ENCODE measurements at places on chromosomes 12 and 14.

DNA sequence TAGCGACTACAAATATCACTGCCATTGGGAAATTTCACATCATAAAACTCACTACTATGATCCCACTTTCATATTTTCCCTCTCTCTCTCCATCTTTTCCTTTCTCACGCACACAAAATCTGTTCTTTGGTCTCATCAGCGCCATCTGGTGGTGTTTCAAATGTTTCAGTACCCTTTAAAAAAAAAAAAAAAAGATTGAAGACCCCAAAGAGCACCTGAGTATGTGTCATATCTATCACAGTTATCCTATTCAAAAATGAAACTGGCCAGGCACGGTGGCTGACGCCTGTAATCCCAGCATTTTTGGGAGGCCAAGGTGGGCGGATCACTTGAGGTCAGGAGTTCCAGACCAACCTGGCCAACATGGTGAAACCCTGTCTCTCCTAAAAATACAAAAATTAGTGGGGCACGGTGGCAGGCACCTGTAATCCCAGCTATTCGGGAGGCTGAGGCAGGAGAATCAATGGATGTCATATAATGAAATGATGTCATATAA, 72.4 kb downstream of the TTC9 start:
- DNase-seq = peak; percentile 28

DNA sequence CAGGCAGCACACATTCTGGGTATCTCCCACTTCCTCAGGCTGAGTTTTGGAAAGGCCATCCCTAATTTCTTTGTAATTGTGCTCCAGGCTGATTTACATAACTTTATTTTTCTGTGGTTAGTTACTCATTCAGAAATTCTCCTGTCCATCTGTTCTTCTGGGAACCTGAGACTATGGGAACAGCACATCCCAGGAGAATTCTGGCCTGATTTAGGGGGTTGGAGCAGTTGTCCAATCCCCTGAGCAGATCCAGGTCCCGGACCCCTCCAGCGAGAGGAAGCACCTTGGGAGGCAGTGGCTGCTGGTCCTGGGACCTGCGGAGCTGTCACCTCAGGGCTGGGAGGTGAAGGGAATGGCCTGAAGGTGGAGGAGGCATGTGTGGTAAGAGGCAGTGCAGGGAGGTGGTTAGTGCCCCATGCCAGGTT, 40.4 kb downstream of the TSPAN9 start:
- DNase-seq = no peak

DNA sequence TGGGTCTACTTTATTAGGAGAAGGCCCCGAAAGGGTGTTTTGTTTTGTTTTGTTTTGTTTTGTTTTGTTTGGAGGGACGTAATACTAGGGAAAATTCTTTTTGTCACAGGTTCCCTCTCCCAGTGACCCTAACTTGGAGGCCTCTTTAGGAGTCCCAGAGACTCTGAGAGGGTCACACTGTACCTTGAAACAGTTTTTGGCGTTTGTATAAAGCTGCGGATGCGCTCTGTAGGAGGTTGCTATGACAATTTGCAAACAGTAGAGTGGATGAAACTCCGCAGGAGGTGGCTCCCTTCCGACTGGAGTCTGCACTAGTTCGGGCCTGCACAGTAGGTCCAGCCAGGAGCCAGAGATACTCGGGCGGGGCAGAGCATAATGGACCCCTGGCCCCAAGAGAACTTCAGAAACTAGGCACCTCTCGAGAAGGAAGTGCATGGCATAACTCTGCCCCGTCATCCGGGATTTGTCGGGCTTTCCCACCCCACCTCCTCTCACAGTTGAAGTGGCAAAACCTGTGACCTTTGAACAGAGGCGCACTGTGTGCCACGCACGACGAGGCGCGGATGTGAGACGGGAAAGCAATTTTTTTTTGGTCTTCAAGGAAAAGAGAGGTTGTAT, 1.3 kb upstream of the DYRK2 start:
- no peak for DNase-seq

- no peak for DNase-seq
Measured at GRCh38 chr14:104297313-104297704, 158.9 kb downstream of the KIF26A start.

DNA sequence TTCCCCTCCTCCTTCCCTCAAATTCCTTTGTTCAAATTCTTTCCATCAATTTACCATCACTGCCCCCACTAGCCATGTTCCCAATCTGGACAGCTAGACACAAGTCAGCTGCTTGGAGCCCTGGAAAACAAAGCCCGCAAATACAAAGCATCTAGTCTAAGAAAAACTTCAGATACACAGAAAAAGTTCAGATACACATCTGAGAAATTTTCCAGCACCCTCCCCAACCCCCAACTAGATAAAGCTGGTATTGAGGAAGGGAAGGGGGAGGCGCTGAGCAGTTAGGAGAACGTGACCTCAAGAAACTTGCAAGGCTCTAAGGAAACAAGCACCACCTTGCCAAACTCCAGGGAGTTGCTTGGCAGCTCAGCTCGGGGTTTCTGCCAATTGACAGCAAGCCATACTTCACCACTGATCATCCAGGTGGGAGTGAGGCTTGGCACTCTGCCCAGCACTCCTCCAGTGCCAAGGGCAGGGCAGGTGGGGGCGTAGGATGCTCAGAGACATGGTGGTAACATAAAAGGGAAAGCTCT, 5.1 kb upstream of the CNIH1 start:
- DNase-seq = no peak

- no peak for DNase-seq
Measured at GRCh38 chr12:103975368-103975767, 9.7 kb downstream of the TDG start.

GRCh38 chr14:89444044-89444443, 27.0 kb upstream of the FOXN3 start:
- DNase-seq = no peak

- no peak for DNase-seq
Measured at GRCh38 chr14:76639606-76640229, 121.5 kb upstream of the VASH1 start.

DNA sequence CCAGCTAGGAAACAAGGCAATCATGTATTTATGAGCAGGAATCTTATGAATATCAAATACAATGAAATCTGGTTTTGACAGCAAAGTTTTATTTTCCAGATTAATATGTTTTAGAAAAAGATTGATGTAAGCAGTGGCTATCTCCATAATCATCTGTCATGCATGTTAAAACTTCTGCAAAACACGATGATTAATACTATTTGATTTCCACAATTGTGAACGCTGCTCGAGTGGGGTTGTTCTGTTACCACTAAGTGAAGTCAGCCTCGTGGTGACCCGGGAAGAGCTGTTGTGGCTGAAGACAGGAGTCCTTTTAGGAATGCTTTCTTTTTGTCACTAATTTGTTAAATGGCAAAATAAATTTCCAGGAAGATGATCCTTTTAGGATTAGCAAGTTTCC, 9.4 kb downstream of the CFAP251 start:
- no peak for DNase-seq

DNA sequence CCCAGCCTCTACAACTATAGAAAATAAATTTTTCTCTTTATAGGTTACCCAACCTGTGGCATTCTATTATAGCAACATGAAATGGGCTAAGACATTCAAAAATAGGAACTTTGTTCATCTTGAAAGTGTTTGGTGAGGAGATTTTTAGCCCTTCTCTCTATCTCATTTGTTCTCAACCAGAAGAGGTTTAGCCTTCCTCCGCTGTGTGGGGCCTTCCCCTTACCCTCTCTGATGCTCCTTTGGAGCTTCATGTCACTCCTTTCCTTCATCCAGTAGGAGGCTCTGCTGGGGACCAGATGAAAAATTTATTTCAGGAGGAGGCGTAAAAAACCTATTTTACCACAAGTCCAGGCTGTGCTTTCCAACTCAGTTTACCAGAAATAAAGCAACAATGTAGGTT, 94.1 kb downstream of the RTN1 start:
- DNase-seq = no peak

DNA sequence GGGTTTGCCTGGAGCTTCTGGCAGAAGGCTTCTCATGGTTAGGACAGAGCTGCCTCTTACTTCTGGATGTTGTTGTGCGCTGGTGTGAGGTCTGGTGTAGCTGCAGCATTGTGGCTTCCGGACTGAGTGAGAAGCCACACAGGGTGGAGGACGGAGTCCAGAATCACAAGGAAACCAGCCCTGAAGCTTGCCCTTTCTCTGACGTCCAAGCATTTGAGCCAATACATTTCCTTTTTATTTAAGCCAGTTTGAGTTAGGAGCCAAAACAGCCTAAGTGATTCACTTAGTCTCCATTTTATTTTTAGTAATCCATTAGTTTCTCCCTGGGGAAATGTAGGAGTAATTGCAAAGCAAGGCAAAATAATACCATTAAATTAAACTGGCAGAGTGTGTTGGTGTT, 402.4 kb upstream of the RGS6 start:
- DNase-seq = no peak

- DNase-seq = peak; percentile 21
Measured at GRCh38 chr12:21774358-21775132, at the start of gene KCNJ8. Gene KCNJ8 (minus strand): TSS chr12:21774706. CDS start chr12:21773616, 1,090 bp downstream.

DNA sequence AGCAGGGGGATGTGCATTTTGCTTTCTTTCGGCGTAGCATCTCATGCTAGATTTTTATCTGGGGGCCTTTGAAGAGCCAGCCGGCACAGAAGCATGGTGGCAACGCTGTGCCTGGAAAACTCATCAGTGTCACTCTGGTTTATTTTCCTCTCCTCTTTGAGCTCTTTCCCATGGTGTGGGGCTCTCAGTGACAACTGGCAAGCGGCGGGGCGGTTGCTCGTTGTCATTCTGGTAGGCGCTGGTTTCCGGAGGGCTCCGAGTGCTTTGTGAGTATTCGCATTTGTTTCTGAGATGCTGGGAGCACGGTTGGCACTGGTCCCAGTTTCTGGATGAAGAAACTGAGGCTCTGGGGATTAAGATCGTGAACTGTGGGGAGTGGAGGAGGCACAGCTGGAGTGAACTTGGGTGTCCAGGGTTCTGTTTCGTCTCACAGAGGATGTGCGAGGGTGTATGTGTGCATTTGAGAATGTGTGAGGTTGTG, 23.3 kb downstream of the TPCN1 start:
- DNase-seq = no peak

DNA sequence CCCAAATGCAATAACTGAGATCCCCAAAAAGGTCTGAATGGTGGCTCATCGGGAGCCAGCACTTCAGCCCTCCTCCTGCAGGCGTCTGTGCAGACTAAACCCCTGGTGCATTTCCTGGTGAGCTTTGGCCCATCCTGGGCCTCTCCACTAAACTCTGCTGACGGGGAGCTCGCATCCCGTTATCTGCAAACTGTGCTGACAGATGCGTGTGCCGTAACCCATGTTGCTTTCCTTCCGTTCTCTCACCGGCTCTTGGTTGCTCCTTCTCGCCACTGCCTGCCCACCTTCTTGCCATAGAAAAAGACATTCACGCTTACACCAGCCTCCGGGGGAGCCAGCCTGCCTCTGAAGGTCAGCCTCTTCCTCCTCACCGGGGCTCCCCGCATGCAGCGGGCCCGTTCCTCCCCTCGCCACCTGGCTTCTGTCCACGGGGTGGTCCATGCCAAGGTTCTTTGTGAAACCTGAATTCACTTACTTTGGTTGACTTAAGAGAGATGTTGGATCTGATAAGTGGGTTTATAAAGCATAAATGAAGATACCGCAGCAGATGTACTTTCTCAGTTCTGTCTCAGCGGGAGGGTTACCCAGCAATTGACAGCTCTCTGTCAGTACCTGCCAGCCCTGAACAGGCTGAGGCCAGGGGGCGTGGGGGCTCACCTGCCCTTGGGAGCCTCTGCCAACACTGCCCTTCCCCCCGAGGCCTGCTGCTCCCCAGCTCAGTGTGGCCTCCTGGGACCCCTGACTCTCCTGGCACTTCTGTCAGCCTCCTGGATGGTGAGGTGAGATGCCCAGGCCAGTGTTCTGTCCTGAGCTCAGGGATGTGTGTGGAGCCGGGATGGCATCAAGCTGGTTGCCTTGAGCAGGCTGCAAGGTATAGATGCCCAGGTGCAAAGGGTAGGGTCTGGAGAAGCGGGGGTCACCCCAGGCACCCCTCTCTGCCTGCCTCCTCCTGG, 14.2 kb downstream of the ZFYVE21 start:
- DNase-seq = no peak

GRCh38 chr12:50828886-50829285, 13.8 kb upstream of the TMPRSS12 start:
- no peak for DNase-seq

GRCh38 chr12:45938566-45938965, 51.8 kb downstream of the SCAF11 start:
- no peak for DNase-seq

- no peak for DNase-seq
Measured at GRCh38 chr12:75892731-75893408, 138.7 kb downstream of the PHLDA1 start.

DNA sequence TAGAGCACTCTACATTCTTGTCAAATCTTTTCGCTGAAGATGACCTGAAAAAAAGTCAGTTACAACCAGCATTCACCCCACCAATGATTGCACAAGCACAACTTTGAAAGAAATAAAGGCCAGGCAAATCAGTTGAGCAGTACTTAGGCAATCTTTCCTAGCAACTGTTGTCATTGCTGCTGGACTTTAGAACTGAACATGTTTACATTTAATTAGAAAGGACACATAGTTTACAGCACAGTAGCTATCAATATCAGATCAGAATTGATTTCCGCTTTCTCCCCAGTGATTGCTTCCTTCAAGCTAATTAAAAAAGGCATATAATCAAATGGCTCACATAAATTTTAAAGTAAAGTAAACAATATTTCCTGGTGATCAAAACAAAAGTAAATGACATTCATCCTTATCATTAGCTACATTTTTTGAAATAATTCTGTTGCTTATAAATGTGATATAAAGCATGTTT, 128.4 kb downstream of the FOXA1 start:
- no peak for DNase-seq

GRCh38 chr14:37466003-37466622, 128.9 kb downstream of the FOXA1 start:
- DNase-seq = no peak

GRCh38 chr14:53286301-53286700, 133.2 kb upstream of the DDHD1 start:
- no peak for DNase-seq

DNA sequence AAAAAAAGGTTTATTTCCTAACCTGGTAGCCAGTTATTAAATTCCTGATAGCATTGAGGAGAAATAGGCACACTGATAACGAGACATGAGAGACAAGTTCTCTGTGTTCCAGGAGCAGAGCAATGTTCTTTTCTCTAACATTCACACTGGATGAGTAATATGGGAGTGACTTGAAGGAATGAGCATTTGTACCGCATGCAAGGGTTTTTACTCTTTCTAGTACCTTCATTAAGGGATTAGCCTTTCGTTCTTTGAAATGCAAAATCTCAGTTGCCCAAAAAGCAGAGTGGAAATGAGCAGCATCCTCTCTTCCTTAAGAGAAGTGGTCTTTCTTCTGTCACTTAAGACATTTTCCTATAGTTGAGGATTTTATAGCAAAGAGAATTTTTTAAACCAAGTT, 54.7 kb downstream of the FGD4 start:
- DNase-seq = no peak
